ENCODE measurements at places on chromosomes 16 and 17.

- no peak for DNase-seq
Observed at GRCh38 chr17:77127735-77128361, 12.9 kb upstream of the SEC14L1 start.

GRCh38 chr16:26598061-26598460 lies 468.7 kb upstream of the C16orf82 start:
- DNase-seq: no peak

- DNase-seq: peak; percentile 75
Observed at GRCh38 chr17:38667099-38667786, 7.5 kb downstream of the EPOP start.

DNA sequence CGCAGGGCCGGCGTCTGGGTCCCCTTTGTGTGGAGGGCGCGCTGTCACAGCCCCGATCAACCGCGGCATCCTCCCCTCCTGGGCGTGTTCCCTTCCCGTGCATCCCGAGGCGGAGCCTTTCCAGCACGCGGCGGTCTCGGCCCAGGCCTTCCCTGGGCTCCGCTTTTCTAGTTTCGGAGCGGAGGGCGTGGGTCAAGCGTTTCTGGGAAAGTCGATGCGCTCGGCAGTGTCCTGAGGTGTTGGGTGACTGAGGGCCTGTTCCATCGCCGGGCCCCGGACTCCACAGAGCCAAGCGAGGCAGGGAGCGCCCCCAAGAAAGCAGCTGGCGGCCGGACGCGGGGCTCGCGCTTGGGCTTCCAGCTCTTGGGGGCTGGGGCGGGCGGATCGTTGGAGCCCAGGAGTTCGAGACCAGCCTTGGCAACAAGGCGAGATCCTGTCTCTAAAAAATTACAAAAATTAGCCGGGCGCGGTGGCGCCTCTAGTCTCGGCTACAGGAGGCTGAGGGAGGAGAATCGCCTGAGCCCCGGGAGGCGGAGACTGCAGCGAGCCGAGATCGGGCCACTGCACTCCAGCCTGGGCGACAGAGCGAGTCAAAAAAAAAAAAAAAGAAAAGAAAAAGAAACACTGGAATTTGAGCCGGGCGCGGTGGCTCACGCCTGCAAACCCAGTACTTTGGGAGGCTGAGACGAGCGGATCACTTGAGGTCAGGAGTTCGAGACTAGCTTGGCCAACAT lies 806 bp downstream of the IFT140 start:
- DNase-seq: no peak

DNA sequence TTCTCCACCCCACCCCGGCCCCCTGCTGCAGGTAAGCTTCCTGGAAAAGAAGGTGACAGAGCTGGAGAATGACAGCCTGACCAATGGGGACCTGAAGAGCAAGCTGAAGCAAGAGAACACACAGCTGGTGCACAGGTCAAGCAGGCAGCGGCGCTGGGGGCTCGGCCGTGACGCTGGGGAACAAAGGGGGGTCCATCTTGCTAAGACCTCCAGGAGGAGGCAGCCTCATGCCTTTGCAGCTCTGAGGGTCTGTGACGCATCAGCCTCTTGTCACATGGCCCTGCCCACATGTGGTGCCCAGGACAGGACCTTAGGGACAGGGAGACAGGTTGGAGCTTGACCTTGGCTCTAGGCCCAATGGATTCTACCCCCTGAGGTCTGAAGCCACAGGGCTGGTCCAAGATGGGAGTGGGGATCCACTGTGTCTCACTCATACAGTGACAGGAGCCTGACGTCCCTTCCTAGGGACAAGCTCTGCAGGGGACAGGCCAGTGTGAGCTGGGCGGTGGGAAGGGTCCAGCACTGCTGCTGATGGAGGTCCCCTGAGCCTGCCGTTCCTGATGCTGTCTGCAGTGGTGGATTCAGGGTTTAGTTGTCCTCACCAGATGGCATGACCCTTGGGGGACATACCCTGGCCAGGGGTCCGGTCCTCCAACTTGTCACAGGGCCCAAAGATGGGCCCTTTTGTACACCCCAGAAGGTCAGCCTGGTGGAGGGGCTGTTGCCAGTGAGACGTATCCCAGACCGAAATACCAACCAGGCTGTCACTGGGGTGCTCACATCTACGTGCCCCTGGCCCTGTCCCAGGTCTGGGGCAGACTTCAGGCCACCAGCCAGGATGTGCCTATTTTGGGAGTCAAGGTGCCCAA lies 132.6 kb downstream of the RAB11FIP4 start:
- no peak for DNase-seq

DNA sequence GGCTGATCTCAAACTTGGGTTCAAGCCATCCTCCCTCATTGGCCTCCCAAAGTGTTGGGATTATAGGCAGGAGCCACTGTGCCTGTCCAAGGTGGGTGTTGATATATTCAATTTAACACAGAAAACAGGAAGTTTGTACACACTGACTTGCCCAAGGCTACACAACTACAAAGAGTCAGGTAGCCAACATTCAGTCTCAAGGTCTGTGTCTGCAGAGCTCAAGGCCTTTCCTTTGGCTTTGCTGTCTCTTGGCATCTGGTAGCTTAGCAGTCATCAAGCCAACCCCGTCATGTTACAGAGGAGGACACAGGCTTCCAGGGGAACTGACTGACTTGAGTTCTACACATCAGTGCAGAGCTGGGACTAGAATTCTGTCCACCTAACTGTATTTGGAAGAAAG lies 11.9 kb upstream of the MEFV start:
- DNase-seq: no peak

- DNase-seq: no peak
Observed at GRCh38 chr16:56870276-56870888, 5.4 kb downstream of the SLC12A3 start.
